ENCODE measurements at places on chromosomes 3 and 15.

DNA sequence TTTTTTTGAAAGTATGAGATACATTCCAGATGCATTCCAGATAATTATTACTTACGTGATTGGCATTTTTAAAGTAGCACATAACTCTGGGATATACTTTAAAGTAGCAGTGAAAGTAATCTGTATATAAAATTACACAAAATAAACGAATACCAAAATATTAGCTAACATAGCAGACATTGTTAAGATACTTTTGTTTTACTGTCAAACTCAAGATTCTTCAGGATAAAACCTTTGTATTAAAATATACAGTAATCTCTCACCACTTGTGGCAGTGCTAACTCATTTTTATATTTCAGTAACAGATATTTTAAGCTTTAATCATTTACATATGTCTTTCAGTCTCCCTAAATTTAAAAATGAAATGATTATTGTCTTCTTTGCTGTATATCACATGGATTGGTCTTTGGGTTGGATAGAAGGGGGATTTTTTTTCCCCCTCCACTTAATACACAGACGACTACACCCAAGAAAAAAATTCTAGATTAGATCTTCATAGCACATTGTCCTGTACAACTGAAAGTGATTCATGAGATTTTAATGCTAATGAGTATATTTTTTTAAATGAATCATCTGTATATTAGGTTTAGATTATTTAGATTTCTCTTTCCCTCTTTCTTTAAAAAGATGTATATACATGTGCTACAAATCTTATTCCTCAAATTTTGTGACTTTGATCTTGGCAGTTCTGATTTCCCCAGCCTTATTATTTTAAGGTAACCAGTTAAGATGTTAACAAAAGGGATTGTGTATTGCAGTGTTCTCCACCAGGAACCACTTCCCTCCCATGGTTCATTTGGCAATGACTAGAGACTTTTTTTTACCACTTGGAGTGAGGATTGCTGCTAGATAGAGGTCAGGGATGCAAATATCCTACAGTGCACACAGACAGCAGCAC, 24.5 kb upstream of the EBLN2 start:
- no peak for DNase-seq

GRCh38 chr15:42933886-42934667, 13.5 kb upstream of the TTBK2 start:
- no peak for DNase-seq

DNA sequence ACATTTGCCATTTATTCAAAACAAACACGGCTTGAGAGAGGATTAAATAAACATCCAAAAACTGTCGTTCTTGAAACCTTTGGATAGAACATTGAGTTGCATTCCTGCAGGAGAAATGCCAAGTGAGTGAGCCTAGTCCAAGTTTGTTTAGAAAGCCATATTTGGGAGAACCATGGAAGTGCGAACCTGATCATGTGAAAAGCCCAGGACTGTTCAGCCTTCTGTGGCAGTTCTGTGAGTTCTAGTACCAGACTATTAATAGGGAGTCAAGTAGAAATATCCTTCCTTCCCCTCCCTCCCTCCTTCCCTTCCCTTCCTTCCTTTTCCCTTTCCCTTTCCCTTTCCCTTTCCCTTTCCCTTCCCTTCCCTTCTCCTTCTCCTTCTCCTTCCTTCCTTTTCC, 470.4 kb downstream of the LPP start:
- no peak for DNase-seq

DNA sequence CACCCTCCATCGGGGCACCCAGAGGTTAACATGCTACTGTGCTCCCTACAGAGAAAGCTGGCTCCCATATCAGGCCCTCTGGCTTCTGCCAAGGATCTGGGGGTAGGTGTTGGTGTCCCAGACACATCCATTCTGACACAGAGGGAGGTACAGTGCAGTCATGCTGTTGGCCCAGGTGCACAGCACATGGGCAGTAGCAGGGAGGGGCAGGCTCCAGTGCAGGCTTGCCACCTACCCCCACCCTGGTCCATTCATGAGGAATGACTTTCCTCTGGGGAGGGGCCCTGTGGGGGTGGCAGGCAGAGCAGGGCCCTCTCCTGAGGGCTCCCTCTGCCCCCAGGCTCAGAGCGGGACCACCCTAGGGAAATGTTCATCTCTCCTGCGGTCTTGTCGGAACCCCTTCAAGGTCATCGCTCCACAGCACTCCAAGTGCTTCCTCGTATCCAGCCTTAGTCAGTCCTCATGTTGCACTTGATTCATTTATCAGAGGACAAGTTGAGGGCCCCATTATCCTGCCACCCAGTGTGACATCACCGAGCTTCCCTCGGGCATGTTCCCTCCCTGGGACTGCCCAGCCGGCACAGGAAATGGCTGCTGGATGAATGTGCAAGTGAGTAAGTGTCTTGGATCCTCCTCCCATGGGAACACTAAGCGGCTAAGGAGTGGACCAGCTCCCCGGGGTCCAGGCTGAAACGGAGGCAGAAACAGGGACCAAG, 10.0 kb downstream of the DUSP7 start:
- no peak for DNase-seq

DNA sequence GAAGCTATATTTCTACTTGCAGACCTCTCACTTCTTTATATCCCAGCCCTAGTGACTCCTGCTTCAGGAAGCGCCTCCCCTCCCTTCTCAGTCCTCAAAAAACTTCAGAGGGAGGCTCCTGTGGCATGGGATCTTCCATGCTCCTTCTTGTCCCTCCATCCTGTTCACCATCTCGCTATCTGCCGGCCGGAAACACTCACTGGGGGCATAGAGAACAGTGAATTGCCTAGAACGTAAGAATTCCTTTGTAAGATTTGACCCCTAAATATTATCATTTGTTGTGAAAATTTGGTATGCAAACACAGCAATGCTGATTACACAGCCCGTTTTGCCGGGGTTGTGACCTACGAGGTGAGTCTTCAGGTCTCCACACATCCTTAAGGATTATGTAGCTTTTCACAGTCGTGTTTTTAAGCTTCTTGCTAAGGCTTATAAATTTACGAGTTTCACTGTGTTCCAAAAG, 218.7 kb upstream of the ATP10A start:
- DNase-seq = no peak

GRCh38 chr15:31974154-31974794, 56.0 kb upstream of the CHRNA7 start:
- no peak for DNase-seq

- DNase-seq = no peak
Measured at GRCh38 chr3:124373524-124373923, 356.7 kb upstream of the UMPS start.

DNA sequence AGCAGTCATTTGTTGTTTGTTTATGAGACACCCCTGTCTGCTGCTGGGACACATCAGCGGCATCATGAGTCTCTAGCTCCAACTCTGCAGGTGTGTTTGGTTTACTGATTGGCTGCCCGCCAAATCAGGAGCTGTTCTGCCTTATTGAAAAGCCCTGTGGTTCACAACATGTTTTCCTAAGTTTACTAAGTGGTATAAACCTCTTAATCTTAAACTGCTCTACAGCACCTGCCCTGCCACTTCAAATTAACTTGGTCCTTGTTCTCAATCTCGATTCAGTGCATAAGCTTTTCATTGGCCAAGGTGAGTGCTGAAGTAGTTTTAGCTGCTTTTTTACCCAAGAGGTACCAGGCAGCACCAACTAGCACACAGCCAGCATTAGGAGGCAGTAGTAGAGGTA, 77.8 kb upstream of the WDR72 start:
- DNase-seq = no peak

DNA sequence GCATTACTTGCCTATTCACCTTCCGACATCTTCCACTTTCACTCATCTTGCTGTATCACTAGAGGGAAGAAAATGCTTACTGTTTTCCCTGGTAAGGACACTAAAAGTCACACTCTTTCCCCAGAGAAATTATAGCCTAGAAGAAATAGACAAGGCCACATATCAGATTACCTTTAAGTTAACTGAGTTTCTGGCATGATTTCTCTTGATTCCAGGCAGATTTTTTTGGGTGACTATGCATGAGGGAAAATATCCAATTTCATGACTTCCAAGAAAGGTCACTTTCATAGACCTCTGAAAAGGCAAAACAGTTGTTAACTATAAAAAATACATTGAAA, 30.3 kb downstream of the TCF12 start:
- DNase-seq = no peak

GRCh38 chr3:57048052-57048671, 12.3 kb upstream of the SPATA12 start:
- DNase-seq = no peak

DNA sequence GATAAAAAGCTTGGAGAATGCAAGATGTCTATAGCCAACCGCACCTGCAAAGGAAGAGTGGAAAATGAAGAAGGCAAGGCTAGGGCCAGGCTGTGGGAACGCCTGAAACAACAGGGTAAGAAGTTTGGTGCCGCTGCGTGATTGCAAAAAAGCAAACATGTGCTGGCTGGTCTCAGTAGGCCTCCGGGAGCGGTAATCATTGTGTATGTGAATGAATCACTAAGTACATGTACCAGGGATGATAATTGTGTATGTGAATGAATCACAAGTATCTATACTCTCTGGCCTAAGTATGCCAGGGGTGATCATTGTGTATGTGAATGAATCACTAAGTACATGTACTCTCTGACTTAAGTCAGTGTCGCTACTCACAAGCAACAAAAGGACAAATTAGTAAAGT, 40.3 kb upstream of the PARL start:
- no peak for DNase-seq

- DNase-seq = no peak
Measured at GRCh38 chr15:61158504-61159407, 70.3 kb downstream of the RORA start.

GRCh38 chr3:153903430-153903829, 217.8 kb upstream of the ARHGEF26 start:
- DNase-seq = no peak

DNA sequence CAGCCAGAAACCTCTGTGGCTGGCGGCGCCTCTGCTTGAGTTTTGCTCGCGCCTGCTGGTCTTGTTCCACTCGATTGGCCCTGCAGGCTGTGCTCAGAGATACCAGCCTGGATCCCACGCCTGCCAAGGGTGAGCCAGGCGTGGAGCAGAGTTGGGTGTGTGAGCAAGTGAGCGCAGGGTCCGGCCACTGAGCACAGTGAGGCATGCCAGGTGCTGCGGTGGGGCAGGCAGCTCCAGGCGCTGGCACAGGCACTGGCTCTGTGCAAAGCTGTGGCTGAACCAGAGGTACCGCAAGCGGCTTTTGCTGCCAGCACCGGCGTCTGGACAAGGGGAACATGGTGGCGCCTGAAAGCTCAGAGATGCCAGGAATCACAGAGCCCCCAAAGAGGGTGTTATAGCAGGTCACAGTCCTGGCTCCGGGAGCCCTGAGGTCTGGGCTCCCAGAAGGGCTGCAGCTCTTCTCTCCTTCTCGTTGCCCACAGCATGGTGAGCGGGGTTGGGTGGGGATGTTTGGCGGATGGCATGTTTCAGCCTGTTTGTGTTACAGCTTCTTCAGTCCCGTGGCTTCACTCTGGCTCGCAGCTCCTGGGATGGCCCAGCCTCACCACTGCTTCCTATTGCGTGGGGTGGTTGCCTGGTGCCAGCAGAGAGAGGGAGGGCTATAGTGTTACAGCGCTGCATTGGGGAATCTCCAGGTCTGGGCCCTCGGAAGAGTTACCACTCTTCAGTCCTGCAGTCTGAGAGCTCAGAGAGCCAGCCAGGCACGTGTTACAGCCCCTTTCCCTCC, 73.9 kb downstream of the NR1D2 start:
- DNase-seq = no peak

- no peak for DNase-seq
Measured at GRCh38 chr3:131109156-131109555, 82.5 kb downstream of the NEK11 start.

GRCh38 chr15:60840306-60840702, 361.4 kb upstream of the ICE2 start:
- no peak for DNase-seq

GRCh38 chr3:181318321-181318720, 328.8 kb upstream of the DNAJC19 start:
- DNase-seq = no peak

- DNase-seq = no peak
Measured at GRCh38 chr3:186785495-186786018, 2.2 kb downstream of the EIF4A2 start.

GRCh38 chr15:58495891-58496408, 64.2 kb downstream of the LIPC start:
- DNase-seq = peak; percentile 65

GRCh38 chr15:62658498-62658897, 384.0 kb upstream of the TPM1 start:
- DNase-seq = peak; percentile 89

DNA sequence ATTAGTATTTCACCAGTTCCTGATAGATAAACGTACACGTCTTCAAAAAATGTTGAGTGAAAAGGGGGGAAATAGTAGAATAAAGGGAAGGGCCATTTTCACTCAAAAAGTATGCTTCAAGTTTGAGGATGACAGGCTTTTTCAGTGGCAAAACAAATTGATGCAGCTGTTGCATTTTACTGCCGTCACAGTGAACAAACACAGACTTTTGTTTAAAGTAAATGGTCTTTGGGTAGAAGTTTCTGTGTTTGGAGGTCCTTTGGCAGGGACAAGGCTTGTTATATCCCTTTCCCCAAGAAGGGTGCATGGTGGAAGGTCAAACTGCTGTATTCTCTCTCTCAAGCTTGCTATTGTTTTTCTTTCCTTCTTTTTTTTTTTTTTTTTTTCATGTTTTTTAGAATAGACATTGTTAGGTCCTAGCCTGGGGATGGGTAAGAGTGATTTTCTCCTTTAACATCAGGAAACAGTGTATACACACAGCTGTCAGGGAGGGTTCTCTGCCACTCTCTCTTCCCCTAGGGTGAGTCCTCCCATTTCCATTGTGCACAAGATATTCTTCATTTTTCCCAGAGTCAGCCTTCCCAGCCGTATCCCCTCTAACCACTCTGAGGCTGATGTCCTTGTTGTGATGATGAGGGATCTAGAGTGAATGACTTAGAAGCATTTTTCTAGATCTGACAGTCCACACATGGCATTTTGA, 6.6 kb upstream of the SUCNR1 start:
- no peak for DNase-seq

DNA sequence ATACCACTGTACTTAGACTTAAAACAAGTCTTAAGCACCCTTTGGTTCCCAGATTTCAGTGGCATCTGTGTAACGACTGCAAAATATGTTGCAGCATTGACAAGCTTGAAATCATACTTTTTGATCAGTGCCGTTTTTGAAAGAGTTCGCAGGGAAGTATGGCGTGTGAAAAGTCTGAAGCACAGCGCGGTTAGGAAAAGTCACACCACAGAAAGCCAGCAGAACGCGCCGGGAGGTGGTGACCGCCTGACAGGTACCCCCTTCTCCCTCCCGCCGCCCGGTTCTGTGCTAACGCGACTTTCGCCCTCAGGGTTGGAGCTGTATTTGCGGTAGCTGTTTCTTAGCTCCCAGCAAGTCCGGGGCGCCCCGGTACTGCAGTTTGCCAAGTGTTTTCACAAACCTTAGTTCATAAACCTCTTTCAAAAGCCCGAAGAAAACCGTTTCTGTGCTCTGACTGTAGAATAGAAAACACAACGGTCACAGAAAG, 481 bp upstream of the CRYBG3 start:
- DNase-seq = no peak

All from inflammatory macrophage treated with lipopolysaccharide for 4 hours (primary cell).